ENCODE measurements at places on chromosomes 7 and 10. TPM values are rescaled to one million over a fixed set of nuclear protein-coding genes. Genes with fewer than 3 reads are reported as not detected.

The IGF2BP3 gene
- total RNA-seq, result 197 TPM

The CYP26C1 gene
- total RNA-seq, result 0.42 TPM

The PNLIPRP1 gene
- total RNA-seq, result not detected

The CNPY1 gene
- total RNA-seq, result not detected

- DNase-seq, result no peak
Measured at GRCh38 chr10:61115897-61116296, 171.9 kb upstream of the RHOBTB1 start.

DNA sequence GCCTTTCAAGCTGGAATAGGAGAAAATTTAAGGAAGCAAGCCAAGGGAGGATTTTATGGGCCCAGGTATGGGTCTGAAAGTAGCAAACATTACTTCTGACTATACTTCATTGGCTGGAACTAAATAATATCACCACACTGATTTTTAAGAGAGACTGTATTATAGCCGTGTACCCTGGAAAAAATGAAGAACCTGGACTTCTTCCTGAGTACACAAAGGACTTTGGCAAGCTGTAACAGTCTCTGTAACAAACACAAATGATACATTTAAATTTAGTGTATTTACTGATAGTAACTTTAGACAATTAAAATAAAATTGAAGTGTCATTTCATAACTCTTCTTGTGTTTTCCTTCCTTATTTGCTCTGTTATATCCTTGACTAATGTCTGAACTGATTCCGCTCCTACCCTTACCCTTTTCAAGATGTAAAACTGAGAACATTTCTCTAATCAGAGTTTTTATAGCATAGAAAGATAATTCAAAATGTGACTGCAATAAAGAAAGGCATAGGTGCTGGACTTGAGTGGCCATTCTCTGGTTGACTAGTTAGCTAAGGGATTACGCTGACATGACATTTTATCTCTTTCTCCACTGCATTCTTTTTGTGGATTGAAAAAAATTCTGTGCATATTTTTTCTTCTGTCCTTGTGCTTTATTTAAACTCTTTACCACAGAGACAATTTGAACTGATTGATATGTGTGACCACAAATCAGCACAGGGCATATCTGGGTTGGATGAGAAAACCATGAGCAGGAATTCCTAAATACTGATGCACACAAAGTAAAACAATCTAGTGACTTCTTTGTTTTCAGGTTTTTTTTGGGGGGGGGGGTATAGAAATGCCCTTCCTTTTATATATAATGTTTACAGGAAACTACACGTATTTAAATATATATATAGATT is 349.7 kb downstream of the MDFIC start:
- DNase-seq, result no peak

GRCh38 chr10:17605936-17606335 is 11.2 kb downstream of the HACD1 start:
- no peak for DNase-seq

DNA sequence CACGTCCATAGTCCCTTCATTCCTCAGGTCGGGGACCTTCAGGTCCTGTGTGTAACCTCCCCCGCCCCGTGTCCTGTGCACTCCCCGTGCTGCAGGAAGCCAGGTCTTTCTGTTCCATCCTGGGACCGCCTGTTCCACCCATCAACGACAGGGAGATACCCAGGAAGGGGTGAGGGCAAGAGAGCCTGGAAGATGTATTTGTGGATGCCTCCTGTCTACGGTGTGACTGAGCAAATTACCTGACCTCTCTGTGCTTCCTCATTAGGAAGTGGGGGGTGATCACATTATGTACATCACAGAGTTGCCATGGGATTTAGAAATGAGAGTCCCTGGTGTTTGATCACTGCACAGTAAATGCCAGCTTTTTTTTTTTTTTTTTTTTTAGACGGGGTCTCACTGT is 46.3 kb downstream of the GRID2IP start:
- DNase-seq, result no peak

DNA sequence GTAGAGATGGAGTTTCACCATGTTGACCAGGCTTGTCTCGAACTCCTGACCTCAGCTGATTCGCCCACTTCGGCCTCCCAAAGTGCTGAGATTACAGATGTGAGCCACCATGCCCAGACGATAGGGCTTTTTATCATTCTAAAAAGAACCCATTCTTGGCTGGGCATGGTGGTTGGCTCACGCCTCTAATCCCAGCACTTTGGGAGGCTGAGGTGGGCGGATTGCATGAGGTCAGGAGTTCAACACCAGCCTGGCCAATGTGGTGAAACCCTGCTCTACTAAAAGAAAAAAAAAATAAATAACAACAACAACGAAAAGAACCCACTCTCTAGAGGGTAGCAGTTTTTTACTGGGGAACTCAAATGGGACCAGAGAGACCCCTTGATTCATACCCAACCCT is 112.7 kb downstream of the PLXDC2 start:
- DNase-seq, result no peak

DNA sequence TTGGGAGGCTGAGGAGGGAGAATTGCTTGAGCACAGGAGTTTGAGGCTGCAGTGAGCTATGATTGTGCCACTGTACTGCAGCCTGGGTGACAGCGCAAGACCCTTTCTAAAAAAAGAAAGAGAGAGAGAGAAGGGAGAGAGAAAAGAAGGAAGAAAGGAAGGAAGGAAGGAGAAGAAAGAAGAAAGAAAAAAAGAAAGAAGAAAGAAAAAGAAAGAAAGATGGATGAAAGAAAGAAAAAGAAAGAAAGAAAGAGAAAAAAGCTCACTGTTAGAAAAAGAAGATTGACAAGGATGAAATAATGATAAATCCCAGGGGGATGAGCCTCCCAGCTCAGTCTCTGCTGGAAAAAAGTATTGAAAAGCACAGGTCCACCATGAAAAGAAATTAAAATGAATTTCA is 22.8 kb upstream of the CARD11 start:
- DNase-seq, result no peak

DNA sequence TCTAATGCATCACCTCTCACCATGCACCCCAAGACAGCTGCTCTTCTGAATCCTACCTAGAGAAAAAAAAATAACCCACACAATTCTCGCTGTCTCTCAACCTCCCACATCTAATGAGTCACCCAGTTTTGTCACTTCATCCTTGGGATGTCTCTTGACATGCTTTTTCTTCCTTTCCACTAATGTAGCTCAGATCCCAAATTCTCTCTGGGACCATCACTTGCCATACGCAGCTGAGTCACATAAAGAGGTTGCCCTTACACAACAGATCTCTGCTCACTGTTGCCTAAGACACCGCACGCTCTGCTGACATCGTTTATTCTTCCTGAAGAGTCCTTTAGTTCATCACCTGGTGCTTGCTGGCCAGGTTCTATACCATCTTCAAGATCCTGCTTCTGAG is 606.0 kb upstream of the GALNT17 start:
- no peak for DNase-seq

DNA sequence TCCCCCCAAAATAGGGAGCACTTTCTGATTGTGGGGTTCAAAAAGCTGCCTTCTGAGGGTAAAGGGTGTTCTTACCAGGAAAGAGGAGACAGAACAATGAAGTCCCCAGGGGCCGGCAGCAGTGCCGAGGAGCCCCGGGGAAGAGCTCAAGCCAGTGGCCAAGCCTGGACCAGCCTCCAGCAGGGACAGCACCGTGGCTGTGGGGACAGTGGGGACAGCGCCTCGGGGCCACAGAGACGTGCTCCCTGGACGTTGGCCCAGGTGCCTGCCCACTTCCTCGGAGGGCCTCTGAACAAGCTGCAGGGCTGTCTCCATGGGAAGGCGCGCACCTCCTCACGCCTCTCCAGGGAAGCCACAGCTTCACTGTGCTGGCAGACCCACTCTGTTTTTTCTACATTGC is 312.6 kb downstream of the PTPRN2 start:
- peak; percentile 25 for DNase-seq

DNA sequence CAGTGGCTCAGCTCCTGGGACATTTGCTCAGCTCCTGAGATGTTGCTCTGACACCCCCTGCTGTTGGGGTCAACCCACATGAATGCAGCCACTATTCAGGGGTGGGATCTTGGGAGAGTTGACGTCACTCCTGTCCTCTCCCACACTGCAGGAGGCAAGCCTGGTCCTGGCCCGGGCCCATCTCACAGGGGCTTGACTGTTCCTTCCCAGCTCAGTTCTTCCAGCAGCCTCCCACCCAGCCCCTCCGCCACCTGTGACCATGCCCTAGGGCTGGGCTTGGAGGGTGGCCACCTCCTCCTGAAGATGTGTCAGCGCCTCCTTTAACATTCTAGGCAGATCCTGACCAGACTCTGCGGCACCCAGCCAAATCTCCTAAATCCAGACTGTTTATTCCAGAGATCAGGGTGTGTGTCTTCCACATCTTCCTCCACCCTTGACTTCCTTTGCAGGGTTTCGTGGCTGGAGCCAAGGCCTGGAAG is 19.1 kb upstream of the OPALIN start:
- no peak for DNase-seq

GRCh38 chr7:8391353-8392062 is 41.9 kb upstream of the NXPH1 start:
- no peak for DNase-seq

- peak; percentile 62 for DNase-seq
Measured at GRCh38 chr10:10293481-10293951, 724.2 kb upstream of the CELF2 start.

- DNase-seq, result no peak
Measured at GRCh38 chr10:129532838-129533237, 65.8 kb downstream of the MGMT start.

DNA sequence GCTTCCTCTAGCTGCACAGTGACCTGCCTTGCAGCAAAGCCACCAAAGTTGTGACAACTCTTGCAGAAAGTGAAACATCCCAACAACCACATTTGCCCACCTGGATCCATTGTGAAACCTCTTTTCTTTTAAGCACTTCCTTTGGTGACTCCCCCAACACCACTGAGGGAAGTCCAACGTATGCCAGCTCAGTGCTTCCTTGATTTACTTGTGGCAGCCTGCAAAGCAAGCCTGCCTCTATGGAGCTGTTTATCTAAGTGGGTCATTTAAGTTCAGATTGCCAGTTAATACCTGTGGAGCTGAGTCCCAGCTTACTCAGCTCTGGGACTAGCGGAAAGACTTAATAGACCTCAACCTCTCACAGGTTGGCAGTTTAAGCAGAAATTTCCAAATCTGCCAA is 230.8 kb upstream of the GHITM start:
- DNase-seq, result no peak
